ENCODE measurements at places on chromosomes 1 and 21.

DNA sequence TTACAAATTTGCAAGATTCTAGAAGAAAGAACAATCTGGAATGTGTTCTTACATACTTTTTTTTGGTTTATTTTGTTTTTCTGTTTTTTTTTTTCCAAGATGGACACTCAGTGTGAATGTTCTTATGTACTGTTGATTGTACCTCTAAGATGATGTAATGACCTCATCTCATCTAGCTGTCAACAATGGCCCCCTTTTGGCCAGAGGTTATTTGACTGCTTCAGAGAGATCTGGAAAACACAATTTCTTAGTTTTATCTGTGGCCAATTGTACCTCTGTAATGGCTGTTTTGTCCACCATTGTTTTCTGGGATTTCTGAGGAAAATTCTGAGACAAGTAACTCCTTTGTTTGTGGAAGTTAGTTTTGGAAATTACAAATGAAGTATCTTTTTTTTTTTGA is 38.9 kb downstream of the ST6GALNAC3 start:
- DNase-seq: no peak

DNA sequence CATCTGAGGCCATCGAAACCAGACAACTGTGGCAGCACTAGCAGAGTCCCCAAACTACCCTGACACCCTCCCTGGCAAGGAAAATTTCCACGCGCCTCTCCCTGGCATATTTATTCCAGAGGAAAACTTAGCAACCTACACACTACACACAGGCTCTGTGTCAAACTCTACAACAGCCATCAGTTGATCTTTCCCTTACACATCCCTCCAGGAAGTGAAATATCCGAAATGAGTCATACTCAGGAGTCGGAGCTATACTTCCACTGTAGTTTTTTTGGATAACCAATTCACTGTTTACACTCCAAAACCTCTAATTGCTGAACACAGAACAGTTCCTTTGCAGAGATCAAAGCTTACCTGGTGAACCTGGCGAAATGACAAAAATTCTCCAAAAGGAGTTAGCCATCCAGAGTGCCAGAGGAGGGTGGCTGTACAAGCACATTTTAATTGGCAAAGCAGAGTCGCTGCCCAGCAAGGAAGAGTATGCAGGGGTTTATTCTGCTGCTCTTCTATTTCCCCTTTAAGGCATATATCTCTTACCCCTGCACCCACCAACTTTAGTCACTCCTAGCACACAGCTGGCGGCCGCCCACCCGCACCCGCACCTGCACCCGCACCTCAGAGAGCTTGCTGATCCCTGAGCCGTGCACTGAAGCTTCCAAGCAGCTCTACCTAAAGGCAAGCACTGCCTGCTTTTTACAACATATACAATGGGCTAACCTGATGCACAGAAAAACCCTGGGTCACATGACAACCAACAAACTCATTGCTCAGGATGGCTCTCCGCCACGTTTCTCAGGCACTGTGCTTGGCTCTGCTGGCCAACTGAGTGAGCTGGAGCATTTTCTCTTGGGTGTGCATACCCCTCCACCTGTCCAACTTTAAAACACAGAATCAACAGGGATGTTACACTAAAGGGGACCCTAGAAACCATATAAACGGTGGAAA is 54.9 kb downstream of the CAPZB start:
- peak; percentile 88 for DNase-seq

- DNase-seq: no peak
Observed at GRCh38 chr21:25079053-25079452, 528.2 kb downstream of the MRPL39 start.

DNA sequence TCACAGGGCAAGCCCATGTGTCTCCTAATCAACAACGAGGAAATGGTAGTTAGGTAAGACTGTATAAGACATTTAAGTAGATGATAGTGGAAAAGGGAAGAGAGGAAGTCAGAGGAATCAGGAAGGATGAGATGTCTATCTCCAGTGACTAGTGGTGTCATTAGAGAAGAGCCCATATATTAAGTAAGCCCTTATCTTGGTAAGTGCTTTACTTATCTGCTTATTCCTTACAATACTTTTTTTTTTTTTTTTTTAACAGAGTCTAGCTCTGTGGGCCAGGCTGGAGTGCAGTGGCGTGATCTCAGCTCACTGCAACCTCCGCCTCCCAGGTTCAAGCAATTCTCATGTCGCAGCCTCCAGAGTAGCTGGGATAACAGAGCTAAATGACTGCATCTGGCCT is 29.5 kb downstream of the RNF11 start:
- DNase-seq: no peak

- no peak for DNase-seq
Observed at GRCh38 chr1:201584471-201585092, 45.7 kb downstream of the NAV1 start.

GRCh38 chr1:93681989-93682412 is 364 bp upstream of the BCAR3 start:
- DNase-seq: no peak

- no peak for DNase-seq
Observed at GRCh38 chr1:67105508-67105907, 29.3 kb downstream of the C1orf141 start.

DNA sequence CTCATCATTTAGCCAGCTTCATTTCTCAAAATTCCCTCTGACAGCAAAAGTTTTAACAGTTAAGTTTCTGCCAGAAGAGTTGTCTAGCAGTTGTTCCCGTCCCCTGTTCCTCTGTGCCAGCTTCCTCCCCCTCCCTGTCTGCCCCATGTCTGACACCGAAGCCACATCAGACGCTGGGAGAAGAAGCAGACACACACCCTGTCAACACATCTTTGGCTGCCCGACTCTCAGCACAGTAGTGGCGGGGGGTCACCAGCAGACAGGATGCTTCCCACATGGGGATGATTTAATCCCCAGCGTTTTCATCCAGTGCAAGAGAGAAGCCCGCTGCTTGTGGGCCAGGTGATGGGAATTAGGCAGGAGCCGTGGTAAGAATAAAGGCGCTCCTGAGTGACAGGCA is 379.4 kb upstream of the RUNX1 start:
- DNase-seq: no peak

GRCh38 chr21:15050568-15051377 is 14.0 kb downstream of the NRIP1 start:
- no peak for DNase-seq

DNA sequence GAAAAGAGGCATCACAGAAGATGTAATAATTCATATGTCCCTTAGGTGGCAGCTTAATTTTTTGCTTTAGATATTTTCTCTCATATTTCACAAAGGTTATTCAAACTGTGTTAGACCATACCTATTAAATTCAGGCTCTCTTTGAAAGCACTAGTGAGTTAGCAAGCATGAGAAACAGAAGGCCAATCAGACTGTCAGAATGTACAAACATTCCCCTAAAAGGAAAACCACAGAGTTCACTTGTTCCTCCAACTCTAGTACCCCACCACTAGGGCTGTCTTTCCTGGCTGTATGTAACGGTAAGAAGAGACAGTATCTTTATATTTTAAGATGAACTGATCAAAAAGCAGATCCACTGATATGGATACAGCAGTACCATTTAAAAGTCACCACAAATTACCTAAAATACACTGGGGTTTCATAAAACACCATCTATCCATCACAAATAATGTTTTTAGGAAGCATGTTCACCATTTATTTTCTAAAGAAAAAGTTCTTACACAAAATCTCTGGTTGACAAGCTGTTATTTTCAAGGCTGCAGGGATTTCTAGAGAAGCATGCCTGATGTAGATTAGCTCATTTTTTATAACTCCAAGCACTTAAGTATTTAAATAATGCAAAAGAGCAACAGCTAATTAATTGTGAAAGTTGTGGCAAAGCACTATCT is 1.8 kb downstream of the ARPC5 start:
- DNase-seq: no peak

DNA sequence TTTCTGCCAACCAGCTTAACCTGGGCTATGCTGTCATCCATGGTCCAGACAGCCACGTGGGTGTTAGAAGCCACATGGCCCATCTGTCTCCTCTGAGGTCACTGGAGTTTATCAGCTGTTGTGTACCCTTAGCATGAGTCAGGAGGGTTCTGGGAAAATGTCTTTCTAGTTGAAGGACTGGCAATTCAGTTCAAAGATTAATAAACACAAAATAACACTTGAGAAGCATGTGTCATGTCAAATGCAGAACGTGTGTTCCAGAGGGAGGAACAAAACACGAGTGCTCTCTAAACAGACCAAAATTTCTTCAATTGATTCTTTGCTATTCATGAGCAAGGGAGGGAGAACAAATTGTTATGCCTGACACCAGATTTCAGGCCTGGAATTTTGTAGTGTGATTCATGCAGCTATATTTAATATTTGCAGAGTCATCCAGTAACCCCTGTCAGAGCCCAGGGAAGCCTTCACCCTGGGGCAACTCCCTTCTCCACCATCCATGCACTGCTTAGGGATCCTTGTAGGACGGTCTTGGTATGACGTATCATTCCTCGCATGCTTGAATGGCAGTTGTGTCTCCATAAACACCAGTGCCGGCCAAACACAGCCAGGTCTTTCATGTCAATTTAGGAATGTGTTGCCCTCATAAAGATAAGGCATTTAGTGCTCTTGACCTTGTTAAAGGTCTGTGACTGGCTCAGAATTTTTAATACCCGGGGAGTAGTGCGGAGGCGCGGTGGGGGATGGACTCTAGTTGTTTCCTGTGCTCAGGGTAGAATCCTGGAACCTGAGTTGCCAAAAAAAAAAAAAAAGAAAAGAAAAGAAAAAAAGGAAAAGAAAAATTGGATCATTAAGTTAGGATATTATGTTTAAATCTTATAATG is 27.7 kb upstream of the DYRK1A start:
- DNase-seq: peak; percentile 80

- DNase-seq: no peak
Observed at GRCh38 chr1:185674201-185674600, 60.0 kb upstream of the HMCN1 start.

DNA sequence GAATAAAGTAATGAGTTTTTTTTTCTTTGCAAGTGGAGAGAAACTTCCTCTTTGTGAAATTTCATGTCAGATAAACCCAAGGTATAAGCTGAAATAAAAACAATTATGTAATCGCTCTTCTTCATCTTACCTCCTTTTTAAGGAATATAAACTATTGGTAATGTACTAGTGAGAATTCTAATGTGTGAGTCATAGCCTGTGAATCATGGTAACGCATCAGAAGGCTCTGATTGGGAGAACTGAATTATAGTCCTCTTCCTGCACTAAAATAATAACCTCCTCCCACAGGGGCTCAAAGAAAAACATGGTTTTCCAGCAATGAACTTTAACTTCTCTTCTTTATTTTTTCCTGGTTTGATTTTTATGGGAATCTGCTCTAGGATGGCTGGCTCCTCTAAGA is 57.1 kb upstream of the COX20 start:
- peak; percentile 61 for DNase-seq

Measured in PC-9 (cell line).